ENCODE measurements at places on chromosomes 11 and 22.
A peak's percentile ranks its signal among the peaks of the same experiment; 100 is the strongest.

GRCh38 chr11:77198440-77198849, 70.4 kb downstream of the MYO7A start:
- DNase-seq = peak; percentile 13

DNA sequence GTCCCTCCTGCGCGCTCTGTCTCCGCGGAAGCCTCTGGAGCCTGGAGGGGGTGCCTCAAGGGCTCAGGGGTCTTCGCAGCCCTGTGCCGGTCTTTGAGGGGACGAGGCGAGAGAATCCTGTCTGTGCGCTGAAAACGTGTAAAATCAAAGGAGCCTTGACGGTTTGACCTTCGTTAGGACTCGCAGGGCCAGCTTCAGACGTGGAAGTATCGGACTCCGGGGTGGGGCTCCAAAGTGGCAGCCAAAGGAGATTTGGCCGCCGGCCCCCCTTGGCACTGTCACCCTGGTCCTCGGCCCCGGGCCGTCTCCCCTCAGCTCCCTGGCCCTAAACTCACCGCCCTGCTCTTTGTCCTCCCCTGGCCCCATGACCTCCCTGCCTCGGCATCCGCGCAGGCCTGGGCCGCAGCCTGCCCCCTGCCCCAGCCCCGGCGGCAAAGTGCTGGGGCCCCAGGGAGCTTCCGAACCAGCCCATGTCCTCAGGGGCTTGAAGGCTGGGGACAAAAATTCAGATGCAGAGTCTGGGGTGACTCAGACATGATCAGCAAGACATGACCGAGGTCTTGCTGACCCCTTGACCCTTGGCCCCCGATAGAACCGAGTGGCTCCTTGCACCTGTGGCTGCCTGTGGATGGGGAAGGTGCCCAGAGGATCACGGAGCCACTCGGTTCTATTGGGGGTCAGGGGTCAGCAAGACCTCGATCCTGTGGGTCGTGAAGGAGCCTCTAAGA, 6.9 kb upstream of the PHRF1 start:
- no peak for DNase-seq

GRCh38 chr11:17700991-17701390, 18.4 kb upstream of the MYOD1 start:
- no peak for DNase-seq

DNA sequence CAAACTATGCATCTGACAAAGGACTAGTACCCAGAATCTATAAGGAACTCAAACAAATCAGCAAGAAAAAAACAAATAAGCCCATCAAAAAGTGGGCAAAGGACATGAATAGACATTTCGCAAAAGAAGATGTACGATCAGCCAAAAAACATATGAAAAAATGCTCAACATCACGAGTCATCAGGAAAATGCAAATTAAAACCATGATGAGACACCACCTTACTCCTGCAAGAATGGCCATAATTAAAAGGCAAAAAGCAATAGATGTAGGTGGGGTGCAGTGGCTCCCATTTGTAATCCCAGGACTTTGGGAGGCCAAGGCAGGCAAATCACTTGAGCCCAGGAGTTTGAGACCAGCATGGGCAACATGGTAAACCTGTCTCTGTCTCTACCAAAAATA, 10.4 kb upstream of the OR10V1 start:
- DNase-seq = no peak

- no peak for DNase-seq
Measured at GRCh38 chr11:78573271-78573670, 1.4 kb downstream of the NARS2 start.

- no peak for DNase-seq
Measured at GRCh38 chr11:103768816-103769215, 267.6 kb upstream of the DDI1 start.

DNA sequence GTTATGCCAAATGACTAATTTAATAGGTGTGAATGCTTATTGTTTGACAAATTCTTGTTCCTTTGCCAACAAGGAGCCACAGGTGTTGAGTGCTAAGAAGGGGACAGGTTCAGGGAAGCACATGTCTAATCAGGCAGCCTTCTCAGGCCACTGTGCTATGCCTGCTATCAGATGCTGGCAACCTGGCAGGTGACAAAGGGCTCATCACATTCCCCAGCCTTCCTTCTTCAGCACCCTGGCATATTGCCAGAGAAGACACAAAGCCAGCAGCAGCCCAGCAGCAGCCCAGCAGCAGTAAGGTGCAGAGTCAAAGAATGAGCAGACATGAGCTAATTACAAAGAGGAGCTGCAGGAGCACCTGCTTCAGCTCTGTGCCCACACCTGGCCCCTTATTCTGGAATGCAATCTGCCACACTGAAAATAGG, 68.2 kb downstream of the GUCY1A2 start:
- DNase-seq = no peak

GRCh38 chr11:40168414-40168813, 1291.0 kb downstream of the LRRC4C start:
- DNase-seq = no peak
